ENCODE measurements at places on chromosomes 2 and 18. TPM values are rescaled to one million over a fixed set of nuclear protein-coding genes. Genes with fewer than 3 reads are reported as not detected.

GRCh38 chr2:205217004-205217403, 465.3 kb upstream of the NRP2 start:
- no peaks in the 10 kb centered on the region for H3K36me3 ChIP-seq
- H3K4me1 ChIP-seq, result peaks cover 5% of the 10 kb centered on the region
- no peak for DNase-seq
- H3K27me3 ChIP-seq, result no peaks in the 10 kb centered on the region
- H3K27ac ChIP-seq, result no peak overlapping the region

DNA sequence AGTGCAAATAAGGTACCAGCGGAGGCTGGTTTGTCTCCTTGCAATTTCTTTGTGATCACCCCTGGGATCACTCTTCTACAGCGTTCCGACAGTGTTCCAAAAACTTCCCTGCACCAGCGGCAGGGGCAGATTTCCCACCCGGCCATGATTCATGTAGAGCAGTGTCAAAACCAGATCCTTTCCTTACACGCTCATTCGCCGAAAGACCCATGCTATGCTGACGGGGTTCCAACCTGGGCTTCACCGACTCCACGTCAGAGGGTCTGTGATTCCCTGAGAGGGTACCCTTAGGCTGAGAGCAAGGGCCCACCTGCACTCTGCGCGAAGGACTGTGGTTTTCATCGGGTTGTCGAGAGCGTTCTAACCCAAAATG, 423 bp upstream of the TTC27 start:
- H3K36me3 ChIP-seq, result peaks cover 8% of the 10 kb centered on the region
- peak overlapping the region; percentile 83 for H3K27ac ChIP-seq
- H3K4me1 ChIP-seq, result peaks cover 12% of the 10 kb centered on the region
- H3K4me3 ChIP-seq, result peak overlapping the region; percentile 97
- H3K27me3 ChIP-seq, result peaks cover 18% of the 10 kb centered on the region
- no peak for DNase-seq

DNA sequence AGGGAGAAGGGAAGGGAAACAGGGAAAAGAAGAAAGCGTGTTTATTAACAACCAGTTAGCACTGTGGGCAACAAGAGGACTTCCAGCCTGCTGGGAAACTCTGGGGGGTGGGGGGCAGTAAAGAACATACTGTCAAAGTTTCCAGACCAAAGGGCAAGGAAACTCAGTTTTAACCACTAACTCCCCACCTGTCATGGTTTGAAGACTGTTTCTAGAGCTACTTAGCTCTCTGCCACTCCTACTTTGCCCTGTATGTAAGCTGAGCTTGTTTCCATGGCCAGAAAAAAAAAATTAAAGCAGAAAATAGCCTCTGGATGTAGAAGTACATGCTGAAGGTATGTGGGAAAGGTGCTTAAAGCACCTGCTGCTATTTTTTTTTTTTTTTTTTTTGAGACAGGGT, 11.0 kb upstream of the PTPN2 start:
- peaks cover 5% of the 10 kb centered on the region for H3K4me1 ChIP-seq
- H3K27me3 ChIP-seq, result peaks cover 3% of the 10 kb centered on the region
- no peak overlapping the region for H3K4me3 ChIP-seq
- no peak overlapping the region for H3K27ac ChIP-seq
- no peak for DNase-seq

DNA sequence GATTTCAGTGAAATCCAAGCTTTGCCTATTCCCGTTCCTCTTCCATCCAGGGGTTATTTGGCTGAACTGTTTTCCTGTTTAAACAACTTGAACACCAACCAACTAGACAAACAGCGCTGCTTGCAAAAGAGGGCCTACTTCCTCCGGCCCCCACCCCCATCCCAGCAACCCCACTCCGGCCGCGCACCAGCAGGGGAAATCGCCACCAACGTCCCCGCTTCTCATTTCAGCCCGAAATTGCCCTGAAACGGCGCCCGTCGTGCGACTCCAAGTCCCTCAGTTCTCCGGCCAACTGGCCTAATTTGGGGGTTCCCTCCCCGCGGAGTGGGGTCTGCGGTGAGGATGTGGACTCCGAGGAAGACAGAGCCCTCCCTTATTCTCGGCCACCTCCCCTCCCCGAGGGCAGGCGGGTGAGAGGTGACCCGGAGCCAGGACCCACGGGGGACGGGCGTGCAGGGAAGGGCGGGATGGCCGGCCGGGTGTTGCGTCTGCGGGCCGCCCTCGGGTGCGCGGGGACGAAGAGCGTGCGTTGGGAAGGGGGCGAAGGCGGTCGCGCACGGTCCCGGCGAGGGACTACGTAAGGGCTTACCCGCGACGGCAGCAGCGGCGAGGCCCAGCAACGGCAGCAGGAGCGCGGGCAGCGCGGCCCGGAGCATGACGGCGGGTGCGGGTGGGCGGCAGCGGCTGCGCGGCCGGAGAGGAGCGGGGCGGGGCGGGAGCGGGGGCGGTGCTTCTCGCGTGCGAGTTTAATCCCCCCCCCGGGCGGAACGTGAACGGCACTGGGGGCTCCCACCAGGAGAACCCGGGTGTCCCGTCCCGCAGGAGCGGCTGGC, at the start of gene CD302:
TSS of gene CD302 (minus strand) at position 666 of the 833 bp plus-strand sequence. CDS start at position 656, 10 bp downstream.
- H3K27ac ChIP-seq, result no peak within 1 kb of the TSS
- H3K36me3 ChIP-seq, result peaks cover 3% of the 10 kb centered on the region
- H3K27me3 ChIP-seq, result peaks cover 62% of the 10 kb centered on the region
- peaks cover 24% of the 10 kb centered on the region for H3K4me1 ChIP-seq
- H3K4me3 ChIP-seq, result peak within 1 kb of the TSS; percentile 87
- DNase-seq, result peak; percentile 33

DNA sequence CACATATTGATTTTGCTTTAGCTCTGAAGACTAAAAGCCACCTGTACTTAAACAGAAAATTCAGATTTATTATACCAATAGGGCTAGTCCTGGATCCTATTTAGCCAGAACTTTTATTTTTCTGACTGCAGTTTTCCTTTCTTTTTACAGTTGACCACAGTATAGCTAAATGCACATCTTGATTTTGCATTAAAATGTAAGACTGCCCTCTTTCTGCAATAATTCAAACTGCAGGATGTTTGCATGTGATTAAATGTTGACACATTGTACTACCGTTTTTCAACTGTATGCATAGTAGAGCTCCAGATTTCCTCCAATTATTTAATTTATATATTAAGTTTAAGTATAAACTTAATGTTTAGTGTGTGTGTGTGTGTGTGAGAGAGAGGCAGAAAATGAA, 1262.9 kb downstream of the SUCLG1 start:
- DNase-seq, result no peak
- no peak overlapping the region for H3K4me3 ChIP-seq
- H3K36me3 ChIP-seq, result no peaks in the 10 kb centered on the region

DNA sequence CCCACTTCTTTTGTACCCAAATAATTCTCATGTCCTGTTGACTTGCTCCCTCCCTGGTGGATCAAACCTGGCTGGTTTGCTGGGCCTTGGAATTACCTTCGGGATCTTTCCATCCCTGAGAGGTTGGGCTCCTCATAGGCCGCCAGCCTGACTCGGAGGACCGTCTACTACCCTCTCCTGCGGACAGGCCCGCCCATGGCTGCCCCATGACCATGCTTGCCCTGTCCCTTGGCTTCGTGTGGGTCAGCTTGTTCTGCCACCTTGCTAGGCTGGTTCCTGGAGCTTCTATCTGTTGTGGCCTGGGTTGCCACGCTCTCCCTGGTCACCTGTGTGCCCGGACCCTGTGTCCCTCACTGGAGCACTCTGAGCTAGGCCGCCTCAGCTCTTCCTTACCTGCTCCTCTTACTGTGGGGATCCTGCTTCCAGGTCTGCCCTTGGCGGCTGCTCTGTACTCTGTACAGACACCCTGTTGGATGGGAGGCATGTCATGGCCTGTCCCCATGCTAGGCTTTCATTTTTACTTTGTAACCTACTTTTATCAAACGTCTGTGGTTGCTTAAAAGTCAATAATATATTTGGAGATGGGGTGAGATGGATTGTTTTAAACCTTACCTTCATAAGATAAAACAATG, 29.7 kb upstream of the FHL2 start:
- H3K36me3 ChIP-seq, result no peaks in the 10 kb centered on the region
- H3K4me1 ChIP-seq, result no peaks in the 10 kb centered on the region
- peaks cover 6% of the 10 kb centered on the region for H3K27me3 ChIP-seq
- H3K4me3 ChIP-seq, result no peak overlapping the region
- no peak overlapping the region for H3K27ac ChIP-seq

- peaks cover 34% of the 10 kb centered on the region for H3K4me1 ChIP-seq
- no peak overlapping the region for H3K27ac ChIP-seq
- H3K36me3 ChIP-seq, result no peaks in the 10 kb centered on the region
- no peak overlapping the region for H3K4me3 ChIP-seq
- H3K27me3 ChIP-seq, result no peaks in the 10 kb centered on the region
Observed at GRCh38 chr2:207226243-207226642, 60.5 kb upstream of the KLF7 start.

DNA sequence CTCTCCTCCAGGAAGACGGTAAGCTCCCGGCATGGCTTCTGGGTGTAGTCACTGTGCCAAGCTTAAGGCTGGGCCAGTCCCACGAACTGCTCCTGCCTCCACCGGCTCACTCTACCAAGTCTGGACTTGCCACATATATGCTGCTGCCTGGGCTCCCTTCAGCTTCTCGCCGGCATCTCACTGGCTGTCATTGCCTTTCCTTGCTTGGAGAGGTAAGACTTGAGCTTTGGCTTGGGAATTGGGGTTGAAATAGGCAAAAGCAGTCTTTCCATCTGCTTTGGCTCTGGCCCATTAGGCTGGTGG, 481.0 kb downstream of the TGIF1 start:
- peaks cover 3% of the 10 kb centered on the region for H3K4me1 ChIP-seq
- no peaks in the 10 kb centered on the region for H3K36me3 ChIP-seq
- H3K4me3 ChIP-seq, result no peak overlapping the region
- H3K27ac ChIP-seq, result no peak overlapping the region

DNA sequence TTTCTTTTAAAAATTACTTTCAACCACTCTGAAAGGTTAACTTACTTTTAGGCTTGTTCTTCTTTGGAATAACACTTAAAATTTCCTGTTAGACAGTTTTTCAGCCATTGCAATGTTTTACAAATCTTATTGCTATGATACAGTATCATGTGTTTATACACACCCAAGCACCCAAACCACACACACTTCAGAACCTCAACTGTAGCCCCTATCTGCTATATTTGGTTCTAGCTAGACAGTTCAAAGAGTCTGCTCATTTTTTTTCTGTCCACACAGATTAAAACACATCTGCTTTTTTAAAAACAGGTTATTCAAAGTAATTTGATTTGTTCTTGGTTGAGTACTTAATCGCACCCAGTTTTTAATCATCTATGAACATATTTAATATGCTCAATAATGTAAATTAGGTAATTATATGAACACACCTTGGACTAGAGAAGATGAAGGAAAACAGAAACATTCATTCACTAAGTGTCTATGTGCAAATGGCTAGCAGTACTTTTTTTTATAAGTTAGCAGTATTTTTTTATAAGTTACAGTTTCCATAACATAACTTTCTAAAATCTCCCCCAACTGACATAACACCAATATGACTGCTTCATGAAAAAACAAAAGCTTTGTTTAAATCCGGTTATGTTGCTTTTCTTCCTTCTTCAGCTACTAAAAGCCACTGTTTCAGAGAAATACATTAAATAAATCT, 17.6 kb downstream of the FBXO11 start:
- H3K36me3 ChIP-seq, result peaks cover 7% of the 10 kb centered on the region
- DNase-seq, result no peak
- H3K4me1 ChIP-seq, result peaks cover 16% of the 10 kb centered on the region
- H3K27ac ChIP-seq, result no peak overlapping the region

GRCh38 chr18:58578835-58579560, 49.9 kb downstream of the ALPK2 start:
- no peak overlapping the region for H3K27ac ChIP-seq
- H3K4me1 ChIP-seq, result peaks cover 33% of the 10 kb centered on the region
- H3K36me3 ChIP-seq, result no peaks in the 10 kb centered on the region
- DNase-seq, result no peak

The LTBP1 gene
- total RNA-seq, result 30.2 TPM

The SLC5A7 gene
- 3.0 TPM for total RNA-seq

The DYSF gene
- total RNA-seq, result 2.4 TPM

The REG1B gene
- total RNA-seq, result not detected

The PKP4 gene
- total RNA-seq, result 42.7 TPM

The CFAP210 gene
- total RNA-seq, result 1.0 TPM
